ENCODE measurements at places on chromosomes 6 and 20.

GRCh38 chr20:57977569-57977968 is 250.9 kb downstream of the ANKRD60 start:
- H3K4me3 ChIP-seq: no peak overlapping the region
- H3K36me3 ChIP-seq: no peaks in the 10 kb centered on the region
- peaks cover 10% of the 10 kb centered on the region for H3K4me1 ChIP-seq
- H3K27ac ChIP-seq: no peak overlapping the region
- DNase-seq: no peak

DNA sequence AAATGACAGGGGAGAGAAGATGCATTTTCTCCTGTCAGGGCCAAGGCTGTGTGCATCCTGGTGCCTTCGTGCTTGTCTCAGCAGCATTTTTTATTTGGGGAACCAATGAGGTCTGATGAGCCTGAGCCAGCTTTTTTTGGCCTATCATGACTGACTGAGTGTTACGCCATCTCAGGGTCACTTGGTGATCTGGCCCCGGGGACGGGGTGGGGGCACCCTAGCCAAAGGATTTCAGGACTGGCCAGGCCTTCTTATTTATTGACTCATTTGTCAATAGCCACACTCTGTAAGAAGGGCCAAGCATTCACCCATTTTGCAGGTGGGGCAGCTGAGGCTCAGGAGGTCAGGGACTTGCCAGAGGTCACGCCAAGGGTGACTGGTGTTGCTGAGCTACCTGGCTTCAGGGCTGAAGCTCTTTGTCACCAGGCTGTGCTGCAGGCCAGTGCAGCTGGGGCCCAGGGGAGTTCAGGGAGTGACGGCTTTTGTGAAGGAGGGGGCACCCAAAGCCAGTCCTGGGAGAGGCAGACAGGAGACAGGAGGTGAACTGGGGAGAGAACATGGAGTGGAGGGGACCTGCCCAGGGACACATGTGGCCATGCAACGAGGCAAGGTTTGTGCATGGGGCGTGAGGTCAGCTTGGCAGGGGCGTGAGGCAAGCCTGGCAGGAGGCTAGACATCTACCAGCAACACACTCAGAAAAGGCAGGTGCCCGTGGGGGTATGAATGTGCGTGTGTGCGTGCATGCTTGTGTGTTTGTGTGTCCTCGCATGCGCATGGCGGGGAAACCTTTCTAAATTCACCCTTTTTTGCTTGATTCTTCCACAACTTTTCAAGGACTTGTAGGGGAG is 31.1 kb downstream of the VSTM2L start:
- DNase-seq: no peak
- H3K27ac ChIP-seq: no peak overlapping the region
- H3K4me1 ChIP-seq: peaks cover 27% of the 10 kb centered on the region
- peaks cover 4% of the 10 kb centered on the region for H3K27me3 ChIP-seq
- H3K4me3 ChIP-seq: no peak overlapping the region

DNA sequence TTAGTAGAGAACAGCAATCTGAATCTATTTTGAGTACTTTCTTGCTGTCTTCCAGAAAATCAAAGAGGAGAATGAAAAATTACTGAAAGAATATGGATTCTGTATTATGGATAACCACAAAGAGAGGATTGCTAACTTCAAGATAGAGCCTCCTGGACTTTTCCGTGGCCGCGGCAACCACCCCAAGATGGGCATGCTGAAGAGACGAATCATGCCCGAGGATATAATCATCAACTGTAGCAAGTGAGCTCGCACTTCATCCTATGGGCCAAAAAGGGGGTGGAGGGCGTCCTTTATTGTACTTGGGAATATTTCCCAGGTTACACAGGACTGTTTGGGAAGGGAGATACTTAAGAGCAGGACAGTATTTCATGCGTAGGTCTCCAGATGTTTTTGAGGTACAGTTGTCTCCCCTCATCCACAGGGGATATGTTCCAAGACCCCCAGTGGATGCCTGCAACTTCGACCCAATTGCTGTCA is 37.3 kb upstream of the PLCG1 start:
- peaks cover 50% of the 10 kb centered on the region for H3K36me3 ChIP-seq
- H3K27me3 ChIP-seq: no peaks in the 10 kb centered on the region
- H3K27ac ChIP-seq: no peak overlapping the region
- peaks cover 9% of the 10 kb centered on the region for H3K4me1 ChIP-seq
- DNase-seq: no peak
- H3K4me3 ChIP-seq: no peak overlapping the region

GRCh38 chr20:32804817-32805216 is 14.9 kb upstream of the MAPRE1 start:
- no peaks in the 10 kb centered on the region for H3K27me3 ChIP-seq
- H3K27ac ChIP-seq: no peak overlapping the region
- peaks cover 23% of the 10 kb centered on the region for H3K36me3 ChIP-seq
- no peak overlapping the region for H3K4me3 ChIP-seq
- peaks cover 15% of the 10 kb centered on the region for H3K4me1 ChIP-seq
- DNase-seq: no peak

DNA sequence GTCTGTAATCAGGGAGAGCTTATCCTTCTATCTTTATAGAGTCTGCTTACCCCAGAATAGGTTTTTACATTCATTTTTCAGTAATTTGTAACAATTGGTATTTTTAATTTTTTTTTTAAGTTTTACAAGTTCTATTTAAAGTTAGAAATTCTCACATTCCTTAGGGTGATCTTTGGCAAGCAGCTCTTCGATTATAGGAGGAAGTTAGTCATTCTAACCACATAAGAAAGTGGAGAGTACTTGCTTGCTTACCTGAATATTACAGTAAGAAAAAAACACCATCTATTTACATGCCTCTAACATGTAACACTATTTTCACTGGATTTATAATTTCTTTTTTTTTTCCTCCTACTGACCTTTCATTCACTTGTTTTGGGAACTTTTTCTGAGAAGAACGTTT is 6.7 kb downstream of the TSHZ2 start:
- no peak for DNase-seq
- H3K36me3 ChIP-seq: peaks cover 2% of the 10 kb centered on the region
- no peak overlapping the region for H3K27ac ChIP-seq
- no peak overlapping the region for H3K4me3 ChIP-seq
- peaks cover 63% of the 10 kb centered on the region for H3K4me1 ChIP-seq

- H3K4me3 ChIP-seq: peak overlapping the region; percentile 88
- peaks cover 17% of the 10 kb centered on the region for H3K4me1 ChIP-seq
- DNase-seq: no peak
- peaks cover 83% of the 10 kb centered on the region for H3K27me3 ChIP-seq
Measured at GRCh38 chr6:106511288-106512047, 117.8 kb downstream of the RTN4IP1 start.

DNA sequence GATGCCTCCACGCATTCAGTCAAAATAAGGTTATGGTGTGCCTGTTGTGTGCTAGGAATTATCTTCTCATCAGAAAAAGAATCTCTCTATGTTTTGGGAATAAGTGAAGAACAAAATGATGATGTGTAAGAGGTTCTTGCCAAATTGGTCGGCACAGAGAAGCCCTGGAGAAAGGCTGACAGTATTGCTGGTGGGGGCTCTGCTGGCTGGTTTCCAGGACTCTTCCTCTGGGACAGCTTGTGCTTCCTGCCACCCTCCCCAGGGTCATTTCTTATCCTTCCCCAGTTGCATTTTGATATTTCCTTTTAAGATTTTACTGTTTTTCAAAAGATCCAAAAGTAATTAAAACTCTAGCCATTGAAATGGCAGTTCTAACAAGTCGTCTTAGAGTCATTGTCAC is 22.1 kb downstream of the CST4 start:
- DNase-seq: no peak
- H3K27me3 ChIP-seq: no peaks in the 10 kb centered on the region
- H3K4me3 ChIP-seq: no peak overlapping the region
- H3K4me1 ChIP-seq: no peaks in the 10 kb centered on the region

DNA sequence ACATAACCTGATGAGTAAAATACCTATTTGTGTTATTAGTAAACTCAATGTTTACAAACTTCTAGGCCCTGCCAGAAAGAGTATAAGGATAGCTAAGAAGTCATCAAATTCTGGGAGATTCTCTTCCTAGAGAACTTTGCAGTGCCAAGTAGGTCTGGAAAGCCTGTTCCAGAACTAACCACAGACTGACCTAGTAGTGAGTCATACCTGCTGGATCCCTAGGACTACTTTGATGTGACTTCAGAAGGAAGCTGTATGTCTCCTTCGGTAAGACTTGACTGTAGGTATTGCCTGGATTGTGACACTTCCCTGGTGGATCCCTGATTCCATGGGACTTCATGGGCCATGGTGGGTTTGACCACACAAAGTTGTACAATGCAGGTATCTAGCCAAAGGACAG is 131.7 kb downstream of the DNAH8 start:
- H3K36me3 ChIP-seq: no peaks in the 10 kb centered on the region
- H3K27ac ChIP-seq: no peak overlapping the region
- no peaks in the 10 kb centered on the region for H3K4me1 ChIP-seq
- H3K27me3 ChIP-seq: no peaks in the 10 kb centered on the region
- no peak overlapping the region for H3K4me3 ChIP-seq

DNA sequence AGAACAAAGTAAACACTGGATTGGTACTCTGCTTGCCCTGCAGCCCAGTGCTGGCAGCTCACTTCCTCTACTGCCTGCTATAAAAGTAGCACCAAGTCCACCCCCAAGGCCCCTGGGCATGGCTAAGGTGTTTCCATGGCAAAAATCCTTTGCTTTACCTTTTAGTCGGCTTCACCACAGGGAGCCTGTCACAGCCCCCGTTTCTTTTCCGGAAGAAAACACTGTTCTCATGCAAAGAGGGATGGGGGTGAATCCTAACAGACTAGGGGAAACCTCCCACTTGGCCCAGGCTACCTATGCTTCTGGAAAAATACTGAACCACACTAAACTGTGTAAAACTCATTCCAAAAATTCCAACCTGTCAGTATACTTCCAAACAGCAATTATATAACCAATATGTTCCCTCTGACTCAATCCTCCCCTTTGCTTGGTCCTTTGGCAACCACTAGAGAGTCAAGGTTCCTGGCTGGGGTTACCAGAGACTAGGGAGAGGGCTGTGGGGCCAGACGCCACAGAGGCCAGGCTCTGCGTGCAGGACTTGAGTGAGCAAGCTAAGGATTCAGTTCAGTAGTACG is 16.1 kb downstream of the PPIL1 start:
- H3K27ac ChIP-seq: no peak overlapping the region
- peaks cover 24% of the 10 kb centered on the region for H3K36me3 ChIP-seq
- H3K27me3 ChIP-seq: no peaks in the 10 kb centered on the region
- no peak overlapping the region for H3K4me3 ChIP-seq
- peaks cover 12% of the 10 kb centered on the region for H3K4me1 ChIP-seq

DNA sequence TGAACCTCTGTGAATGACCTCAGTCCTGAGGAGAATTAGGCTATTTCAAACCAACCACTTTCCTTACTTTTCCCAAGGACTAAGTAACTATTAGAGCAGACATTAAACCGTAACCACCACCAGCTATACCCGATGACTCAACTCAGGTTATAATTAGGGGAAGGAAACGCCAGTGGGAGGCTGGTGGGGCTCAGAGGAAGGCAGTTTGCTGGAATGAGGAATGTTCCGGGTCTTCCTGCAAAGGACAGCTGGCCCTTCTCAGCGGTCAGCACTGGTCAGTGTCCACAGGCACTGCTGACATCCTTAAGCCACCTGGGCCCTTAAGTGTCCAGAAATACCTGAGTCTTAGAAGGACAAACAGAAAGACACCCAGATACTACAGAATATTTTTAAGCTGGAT is 515.2 kb downstream of the MAFB start:
- peaks cover 17% of the 10 kb centered on the region for H3K4me1 ChIP-seq
- H3K27me3 ChIP-seq: no peaks in the 10 kb centered on the region
- H3K27ac ChIP-seq: no peak overlapping the region
- no peak for DNase-seq
- H3K4me3 ChIP-seq: no peak overlapping the region
- no peaks in the 10 kb centered on the region for H3K36me3 ChIP-seq

DNA sequence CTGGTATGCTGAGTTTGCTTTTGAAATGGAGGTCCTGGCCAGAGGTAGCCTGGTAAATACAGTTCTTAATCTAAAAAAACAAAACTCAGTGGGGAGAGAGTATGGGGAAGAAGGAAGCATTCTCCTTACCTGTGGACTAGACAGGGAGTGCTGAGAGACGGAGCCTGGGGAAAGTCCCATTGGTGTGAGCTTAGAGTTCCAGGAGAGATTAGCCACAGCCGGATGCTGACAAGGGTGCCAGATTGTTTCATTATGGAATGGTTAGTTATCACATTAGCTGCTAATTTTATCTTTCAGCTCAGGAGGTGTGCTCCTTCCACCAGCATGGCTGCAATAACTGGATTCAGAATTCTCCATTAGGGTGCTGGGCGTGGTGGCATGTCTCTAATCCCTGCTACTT is 75.9 kb downstream of the RREB1 start:
- H3K4me3 ChIP-seq: no peak overlapping the region
- H3K27ac ChIP-seq: peak overlapping the region; percentile 56
- H3K36me3 ChIP-seq: peaks cover 39% of the 10 kb centered on the region

GRCh38 chr6:190596-191395 is 101.5 kb upstream of the DUSP22 start:
- no peak overlapping the region for H3K4me3 ChIP-seq
- no peaks in the 10 kb centered on the region for H3K36me3 ChIP-seq
- no peak for DNase-seq
- H3K27ac ChIP-seq: no peak overlapping the region
- no peaks in the 10 kb centered on the region for H3K27me3 ChIP-seq

DNA sequence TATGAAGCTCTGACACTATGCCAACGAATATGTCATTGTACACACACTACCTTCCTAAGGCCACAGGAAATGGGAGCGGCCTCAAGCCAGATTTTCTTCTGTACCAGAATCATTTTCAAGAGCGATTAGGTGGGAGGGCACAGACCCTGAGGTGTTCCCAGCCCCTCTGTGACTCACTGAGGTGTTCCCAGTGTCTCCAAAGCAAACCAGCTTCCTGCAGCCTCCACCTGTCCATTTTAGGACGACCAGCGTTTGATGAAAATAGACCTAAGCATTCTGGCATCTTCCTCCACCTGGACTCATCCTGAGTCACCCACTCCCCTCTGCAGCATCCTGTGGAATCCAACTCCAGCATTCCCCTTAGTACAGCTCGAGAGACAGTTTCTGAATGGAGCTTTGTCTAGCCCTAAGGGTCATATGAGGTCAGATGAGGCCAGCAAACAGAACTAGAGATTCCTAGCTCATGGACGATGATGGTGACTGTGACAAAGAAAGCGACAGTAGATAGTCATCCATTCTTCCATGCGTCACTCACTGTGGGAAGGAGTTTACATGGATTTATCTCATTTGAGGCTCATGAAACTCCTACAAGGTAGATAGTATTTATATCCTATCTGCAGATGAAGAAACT is 203.4 kb downstream of the PTPRT start:
- peaks cover 3% of the 10 kb centered on the region for H3K27me3 ChIP-seq
- no peak overlapping the region for H3K27ac ChIP-seq
- DNase-seq: no peak
- H3K36me3 ChIP-seq: no peaks in the 10 kb centered on the region
- H3K4me1 ChIP-seq: no peaks in the 10 kb centered on the region
